Activated CD4-positive, CD25-positive, alpha-beta regulatory T cell treated with anti-CD3 and anti-CD28 coated beads, Interleukin-2, amount 50 U/mL, for 16 hours (primary cell): ENCODE measurements at places on chromosomes 2 and 18.

DNA sequence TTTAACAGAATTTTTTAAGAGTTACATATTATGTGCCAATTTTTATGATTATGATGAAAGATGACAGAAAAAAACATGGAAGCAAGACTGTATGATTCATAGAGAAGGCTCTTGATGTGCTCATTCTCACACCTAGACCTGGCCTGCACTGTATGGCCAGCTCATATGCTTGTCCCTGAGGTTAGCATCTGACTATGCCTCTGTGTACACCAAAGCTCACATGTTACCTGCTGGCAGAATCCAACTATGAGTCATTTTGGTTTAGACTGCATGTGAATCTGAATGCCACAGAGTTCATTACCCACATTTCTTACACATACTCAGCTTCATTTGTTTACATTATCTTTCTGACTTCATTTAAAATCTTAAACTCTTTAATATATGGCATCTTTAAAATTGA, 139.0 kb downstream of the DSC3 start:
- DNase-seq, result no peak

- DNase-seq, result no peak
These were observed 203.4 kb downstream of the NEDD4L start for GRCh38 chr18:58247363-58247834.

DNA sequence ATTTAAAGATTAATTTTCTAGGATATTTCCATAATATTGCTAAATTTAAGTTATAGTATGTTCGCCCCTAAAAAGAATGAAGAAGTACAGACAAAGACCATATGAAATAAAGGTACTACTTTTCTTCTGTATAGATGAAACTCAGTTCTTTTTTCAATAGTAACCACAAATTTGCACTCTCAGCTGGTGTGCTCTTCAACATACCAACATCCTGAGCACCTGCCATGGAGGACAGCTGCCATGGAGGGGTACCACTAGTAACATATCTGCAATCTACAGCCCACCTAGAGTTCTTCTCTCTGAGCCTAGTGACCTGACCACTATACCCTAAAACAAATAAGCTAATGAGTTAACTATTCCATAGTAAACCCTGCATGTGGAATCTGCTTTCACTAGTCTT, 36.8 kb upstream of the ERCC3 start:
- no peak for DNase-seq

DNA sequence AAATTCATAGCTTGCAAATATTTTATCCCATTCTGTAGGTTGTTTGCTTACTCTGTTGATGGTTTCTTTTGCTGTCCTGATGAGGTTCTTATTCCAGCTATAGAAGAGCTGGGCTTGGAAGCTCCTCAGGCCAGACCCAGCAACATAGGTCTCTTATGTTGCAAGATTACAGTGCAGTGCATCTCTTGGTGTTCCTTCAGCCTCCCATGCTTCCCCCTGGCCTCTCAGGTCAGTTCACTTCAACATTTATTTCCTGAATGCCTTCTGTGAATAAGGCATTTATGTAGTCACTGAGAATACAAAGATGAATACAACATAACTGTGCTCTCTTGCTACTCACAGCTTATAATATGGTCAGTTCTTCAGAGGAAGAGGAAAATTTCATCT, 179.0 kb upstream of the SLC39A10 start:
- DNase-seq, result no peak

DNA sequence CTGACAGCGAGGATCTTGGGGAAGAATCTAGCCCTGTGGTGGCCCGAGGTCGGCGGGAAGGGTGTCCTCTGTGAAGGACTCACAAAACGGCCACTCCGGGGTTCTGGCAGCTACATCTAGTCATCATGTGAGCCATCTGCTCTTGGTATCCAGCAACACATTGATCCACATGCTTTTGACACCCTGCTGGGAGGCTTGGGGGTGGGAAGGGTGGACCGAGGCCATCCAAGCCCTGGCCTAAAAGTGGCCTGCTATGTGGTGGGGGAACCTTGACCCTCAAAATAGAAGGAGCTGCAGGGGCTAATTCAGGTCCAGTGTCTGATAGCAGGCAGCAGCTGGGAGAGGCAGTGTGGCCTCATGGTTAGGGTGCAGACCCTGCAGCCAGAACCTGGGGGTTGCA, 145.7 kb downstream of the CELF4 start:
- DNase-seq, result no peak

GRCh38 chr2:195574312-195574711, 82.7 kb upstream of the SLC39A10 start:
- no peak for DNase-seq

DNA sequence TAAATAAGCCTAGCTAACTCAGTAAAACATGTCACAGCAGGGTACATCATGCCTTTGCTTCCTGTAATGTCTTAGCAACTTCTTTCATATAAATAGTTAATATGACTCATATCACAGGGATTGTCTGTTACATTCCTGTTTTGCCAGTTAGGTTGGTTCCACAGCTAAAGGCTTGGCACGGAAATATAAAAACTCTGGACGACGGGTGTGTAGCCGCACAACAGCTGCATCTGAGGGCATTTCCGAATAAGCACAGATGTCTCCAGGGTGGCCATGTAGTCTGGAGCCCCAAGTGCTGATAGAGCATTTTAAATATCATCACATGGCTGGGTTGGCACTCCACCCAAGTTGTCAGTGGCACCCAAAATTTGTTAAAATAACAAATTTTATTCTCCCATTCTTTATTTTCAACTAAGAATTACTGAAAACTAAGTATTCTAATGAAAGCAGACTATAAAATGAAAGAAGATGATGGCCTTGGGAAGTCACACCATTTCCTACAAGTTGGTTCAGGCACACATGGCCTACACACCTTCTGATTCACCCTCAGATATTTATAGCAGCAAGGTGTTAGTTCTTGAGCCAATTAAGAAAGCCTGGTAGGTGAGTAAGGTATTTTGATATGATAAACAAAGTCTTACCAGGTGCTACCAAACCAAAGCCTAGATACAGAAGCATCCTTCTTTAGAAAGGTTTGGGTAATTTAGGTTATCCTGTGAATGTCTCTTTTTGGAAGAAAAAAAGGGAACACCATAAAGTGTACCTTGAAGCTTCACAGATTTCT, 61.8 kb upstream of the STK17B start:
- DNase-seq, result no peak

GRCh38 chr2:68921646-68922045, 31.0 kb downstream of the GKN2 start:
- no peak for DNase-seq

DNA sequence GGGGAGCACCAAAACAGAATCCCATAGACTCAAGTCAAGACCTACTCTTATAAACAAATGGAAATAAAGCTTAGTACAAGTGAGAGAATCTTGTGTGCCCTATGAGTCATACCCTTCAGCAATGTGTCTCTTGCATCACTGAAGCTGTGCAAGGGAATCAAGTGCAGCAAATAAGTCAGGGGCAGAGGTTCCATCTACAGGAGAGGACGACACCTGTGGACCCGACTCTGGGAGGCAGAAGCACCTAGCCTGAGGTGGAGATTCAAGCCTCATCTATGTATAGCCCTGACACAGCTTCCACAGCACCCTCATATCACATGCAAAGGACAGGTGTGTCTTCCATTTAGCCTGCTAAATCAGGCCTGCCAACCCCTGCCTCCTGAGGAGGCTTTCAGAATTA, 298.2 kb downstream of the CNTNAP5 start:
- no peak for DNase-seq

- no peak for DNase-seq
These were observed 493.3 kb downstream of the CMPK2 start for GRCh38 chr2:6372317-6372901.

DNA sequence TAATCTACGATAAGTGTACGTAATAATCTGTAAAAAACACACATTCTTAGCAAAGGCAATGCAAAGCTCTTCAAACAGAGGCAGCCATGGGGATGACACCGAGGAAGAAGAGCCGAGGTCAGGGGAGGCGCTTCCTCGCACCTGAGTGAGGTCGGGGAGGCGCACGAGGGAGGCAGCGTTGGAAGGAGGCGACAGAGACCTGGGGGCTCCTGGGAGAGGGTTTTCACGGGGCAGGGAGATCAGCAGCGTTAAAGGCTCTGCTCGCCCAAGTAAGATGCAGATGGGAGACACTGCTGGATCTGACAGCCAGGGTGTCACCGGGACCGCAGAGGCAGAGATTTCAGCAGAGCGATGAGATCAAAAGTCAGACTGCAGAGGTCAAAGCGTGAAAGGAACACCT, 143.1 kb downstream of the L3MBTL4 start:
- no peak for DNase-seq
